ENCODE measurements at places on chromosomes 4 and X.

GRCh38 chr4:138892483-138893407 is 122.8 kb upstream of the NOCT start:
- no peak for DNase-seq

- DNase-seq: no peak
Observed at GRCh38 chr4:6541789-6542188, 33.2 kb upstream of the MAN2B2 start.

DNA sequence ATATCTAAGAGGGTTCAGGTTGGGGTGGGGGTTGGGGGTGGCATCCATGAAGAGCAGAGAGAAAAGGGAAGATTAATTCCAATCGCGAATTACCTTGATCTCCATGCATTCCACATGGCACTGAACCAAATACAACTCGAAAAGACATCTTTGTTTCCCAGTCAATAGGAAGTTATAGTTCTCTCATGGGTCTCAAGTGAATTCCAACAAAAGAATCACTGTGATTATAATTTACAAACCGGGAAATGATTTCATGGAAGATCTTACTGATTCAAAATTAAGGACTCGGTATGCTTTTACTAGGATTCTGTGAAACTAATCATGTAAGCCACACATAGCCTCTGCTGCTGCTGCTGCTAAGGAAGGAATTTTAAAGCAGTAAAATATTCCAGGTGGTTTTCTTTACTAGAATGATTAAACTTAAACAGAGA is 26.6 kb upstream of the AMELX start:
- DNase-seq: no peak

- peak; percentile 72 for DNase-seq
Observed at GRCh38 chr4:183349673-183350072, 27.4 kb upstream of the CLDN24 start.

- no peak for DNase-seq
Observed at GRCh38 chrX:150358651-150359050, 4.5 kb upstream of the MAMLD1 start.

DNA sequence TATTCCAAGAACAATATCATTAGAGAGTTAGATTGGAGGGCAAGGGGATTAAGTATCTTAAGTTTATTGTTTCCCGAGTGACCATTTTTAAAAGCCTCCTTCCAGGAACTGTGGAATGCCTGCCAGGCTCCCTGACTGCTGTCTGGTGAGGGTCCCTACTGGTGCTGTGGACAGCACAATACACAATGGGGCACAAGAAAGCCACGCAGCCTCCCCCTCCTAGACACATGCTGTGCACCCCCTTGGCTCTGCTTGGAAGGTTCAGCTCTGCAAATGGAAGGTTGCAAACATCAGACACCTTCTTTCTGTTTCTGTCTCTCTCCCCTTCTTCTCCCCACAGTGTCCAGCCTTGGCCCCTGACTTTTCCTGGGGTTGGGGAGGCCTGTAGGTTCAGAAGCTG is 153.2 kb downstream of the SHROOM3 start:
- no peak for DNase-seq

DNA sequence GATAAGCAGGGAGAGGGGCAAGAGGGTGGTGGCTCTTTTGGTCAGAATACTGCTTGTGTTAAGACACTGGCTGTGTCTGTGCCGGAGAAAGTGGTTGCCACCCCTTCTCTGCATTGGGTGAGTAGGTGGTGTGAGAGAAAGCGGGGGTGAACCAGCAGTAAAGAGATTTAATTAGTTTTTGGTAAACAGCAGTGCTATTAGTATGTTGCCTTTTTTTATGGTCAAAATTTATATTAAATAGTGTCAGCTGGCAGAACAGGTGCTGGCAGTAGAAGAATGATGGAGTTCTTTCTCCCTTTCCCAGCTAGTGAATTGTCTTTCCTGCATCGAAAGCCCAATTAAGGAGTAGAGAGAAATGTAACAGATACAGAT is 181.6 kb downstream of the LARP7 start:
- peak; percentile 13 for DNase-seq

- no peak for DNase-seq
Observed at GRCh38 chr4:102988429-102989020, 31.0 kb downstream of the SLC9B1 start.

DNA sequence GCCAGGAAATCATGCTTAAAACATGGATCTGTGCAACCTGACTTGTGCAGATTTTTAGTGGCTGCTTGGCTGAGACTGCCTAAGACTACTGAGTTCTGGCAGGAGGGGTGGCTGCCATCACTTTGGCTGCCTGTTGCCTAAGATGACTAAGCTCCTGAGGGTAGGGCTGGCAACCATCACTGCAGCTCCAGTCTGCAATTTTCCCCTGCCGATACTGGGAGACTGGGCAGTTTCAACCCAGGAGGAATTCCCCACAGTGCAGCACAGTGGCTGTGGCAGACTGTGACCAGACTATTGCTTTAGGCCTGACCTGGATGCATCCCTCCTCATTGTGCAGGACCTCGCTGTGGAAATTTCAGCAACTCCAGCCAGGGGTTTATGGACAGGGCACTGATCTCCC is 544.9 kb downstream of the ANKRD50 start:
- DNase-seq: no peak

GRCh38 chrX:78314561-78314960 is 12.8 kb downstream of the CYSLTR1 start:
- DNase-seq: no peak

- peak; percentile 75 for DNase-seq
Observed at GRCh38 chr4:141905751-141906150, 269.4 kb downstream of the IL15 start.

DNA sequence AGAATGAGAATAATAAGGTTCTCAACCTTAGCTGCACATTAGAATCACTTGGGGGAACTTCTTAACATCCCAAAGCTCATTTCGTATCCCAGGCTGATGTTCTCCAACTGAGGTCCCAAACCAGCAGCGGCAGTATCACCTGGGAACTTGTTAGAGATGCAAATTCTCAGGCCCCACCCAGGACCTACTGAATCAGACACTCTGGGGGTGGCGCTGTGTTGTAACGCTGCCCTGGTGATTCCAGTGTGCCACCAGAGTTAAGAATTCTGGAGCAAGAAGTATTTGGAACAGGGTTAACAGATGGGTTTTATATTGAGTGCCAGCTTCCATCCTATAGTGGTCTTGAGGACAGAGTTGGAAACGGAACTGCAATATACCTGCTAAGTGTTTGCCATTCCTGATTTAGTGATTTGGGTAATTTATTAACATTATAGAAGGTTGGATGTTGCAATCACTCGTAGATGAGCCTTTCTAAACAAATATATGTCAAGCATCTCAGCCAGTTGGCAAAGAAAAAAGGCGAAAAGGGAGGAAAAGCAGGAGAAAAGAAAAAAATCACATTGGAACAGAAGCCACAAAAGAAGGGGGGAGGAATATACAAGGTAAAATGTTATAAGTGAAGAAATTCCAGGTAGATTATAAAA is 141.0 kb downstream of the ARX start:
- DNase-seq: no peak

DNA sequence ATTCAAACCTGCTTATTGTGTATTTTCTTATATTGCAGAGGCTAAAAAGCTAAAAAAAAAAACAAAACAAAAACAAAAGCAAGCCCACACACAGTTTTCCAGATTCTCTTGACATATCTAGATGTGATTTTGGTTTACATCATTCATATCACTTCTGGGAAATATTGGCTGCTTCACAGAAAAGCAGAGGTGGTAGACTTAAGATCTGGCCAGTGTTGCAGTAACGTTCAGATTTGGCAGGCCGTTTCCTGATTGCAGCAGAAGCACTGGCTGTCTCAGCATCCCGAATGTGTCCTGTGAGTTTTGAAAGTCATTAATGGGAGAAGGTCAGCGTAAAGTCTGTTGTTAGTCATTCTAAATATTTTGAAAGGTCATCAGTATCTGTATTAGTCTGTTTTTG is 2062.0 kb downstream of the ARAP2 start:
- peak; percentile 21 for DNase-seq

DNA sequence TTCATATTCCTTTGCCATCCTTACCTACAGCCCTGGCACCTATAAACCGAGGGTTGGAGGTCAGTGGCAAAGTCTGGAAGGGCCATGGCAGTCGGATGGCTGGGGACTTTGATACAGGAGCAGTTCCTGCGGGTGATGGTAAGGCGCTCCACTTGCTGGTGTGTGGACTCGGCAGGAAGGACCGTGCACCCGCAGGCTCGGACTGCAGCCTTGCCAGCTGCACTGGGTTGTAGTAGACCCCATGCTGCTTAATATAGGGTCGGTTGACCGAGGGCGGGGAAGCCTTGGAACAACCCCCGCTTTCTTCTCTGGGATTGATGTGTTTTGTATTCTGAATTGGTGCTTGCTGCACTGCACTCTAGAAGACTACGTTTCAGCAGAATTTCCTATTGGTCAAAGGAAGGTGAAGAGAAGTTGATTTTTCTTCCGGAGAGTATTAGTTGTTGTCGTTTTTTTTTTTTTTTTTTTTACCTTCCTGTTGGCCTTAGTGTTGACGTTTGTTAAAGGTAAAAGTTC is 638 bp downstream of the BLTP1 start:
- DNase-seq: peak; percentile 47

GRCh38 chrX:63764946-63765345 is 20.1 kb downstream of the ARHGEF9 start:
- peak; percentile 71 for DNase-seq

- peak; percentile 11 for DNase-seq
Observed at GRCh38 chrX:8988446-8988845, 45.5 kb downstream of the FAM9B start.

- no peak for DNase-seq
Observed at GRCh38 chr4:60884587-60884986, 315.5 kb upstream of the ADGRL3 start.

GRCh38 chrX:136453771-136454170 is 34.0 kb upstream of the BRS3 start:
- no peak for DNase-seq

DNA sequence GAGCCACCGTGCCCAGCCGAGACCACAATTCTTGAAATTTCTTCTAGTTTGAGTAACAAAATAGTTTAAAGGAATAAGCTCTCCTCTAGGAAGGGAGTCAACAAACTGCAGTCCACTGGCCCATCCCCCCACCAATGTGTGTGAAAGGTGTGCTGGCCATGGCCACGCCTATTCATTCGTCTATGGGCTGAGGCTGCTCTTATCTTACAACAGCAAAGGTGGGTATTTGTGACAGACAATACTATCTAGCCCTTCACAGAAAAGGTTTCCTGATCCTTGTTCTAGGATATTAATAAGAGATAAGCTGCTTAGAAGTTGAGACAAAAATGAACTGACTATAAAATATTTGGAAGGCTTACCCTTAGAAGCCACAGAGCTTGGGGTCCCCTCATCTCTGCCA is 41.2 kb downstream of the BEND2 start:
- no peak for DNase-seq

DNA sequence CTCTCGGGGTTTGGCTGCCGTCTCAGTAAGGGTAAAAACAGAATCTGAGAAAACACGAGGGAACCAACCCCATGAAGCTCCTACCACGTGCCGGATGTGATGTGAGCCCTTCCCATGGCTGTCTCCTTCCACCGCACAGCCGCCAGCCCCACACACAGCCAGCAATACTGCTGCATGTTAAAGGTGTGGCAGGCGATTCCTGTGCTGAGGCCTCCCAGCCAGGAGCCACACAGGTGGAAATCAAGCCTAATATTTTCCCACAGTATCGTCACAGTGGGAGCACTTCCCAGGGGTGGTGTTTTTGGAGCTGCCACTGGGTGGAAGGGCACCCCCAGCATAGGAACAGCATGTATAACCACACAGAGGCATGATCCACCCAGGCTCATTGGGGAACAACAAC is 77.5 kb downstream of the SLC2A9 start:
- DNase-seq: no peak

GRCh38 chr4:170033999-170034398 is 7.8 kb upstream of the MFAP3L start:
- DNase-seq: no peak

GRCh38 chr4:108830509-108831244 is 67.8 kb upstream of the ETNPPL start:
- no peak for DNase-seq

DNA sequence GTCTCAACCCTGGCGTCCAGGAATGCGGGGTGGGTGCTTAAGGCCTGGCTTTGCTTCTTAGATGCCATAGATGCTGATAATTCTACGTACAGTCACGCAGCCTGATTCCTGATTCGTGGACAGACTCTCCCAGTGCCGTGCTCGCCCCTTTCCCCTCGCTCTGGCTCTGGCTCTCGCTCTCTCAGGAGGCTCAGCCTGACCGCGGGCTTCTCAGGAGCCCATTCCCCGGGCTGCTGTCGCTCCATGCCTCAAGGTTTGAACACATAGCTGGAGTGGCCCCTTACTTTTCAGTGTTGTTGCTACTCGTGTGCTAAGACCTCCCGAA is 59.2 kb upstream of the ZC4H2 start:
- peak; percentile 29 for DNase-seq

GRCh38 chr4:99723612-99724011 is 66.0 kb upstream of the C4orf54 start:
- peak; percentile 45 for DNase-seq

DNA sequence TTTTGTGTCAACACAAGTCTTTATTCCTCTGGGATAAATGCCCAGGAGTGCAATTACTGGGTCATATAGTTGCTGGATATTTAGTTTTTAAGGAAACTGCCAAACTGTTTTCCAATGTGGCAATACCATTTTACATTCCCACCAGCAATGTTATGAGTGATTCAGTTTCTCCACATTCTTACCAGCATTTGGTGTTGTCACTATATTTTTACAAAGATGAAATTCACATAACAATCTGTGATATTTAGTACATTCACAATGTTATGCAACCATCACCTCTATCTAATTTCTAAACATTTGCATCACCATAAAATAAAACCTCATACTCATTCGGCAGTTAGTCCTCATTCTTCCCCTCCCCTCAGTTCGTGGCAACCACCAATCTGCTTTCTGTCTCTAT is 75.0 kb downstream of the MAMLD1 start:
- DNase-seq: no peak

- DNase-seq: no peak
Observed at GRCh38 chr4:169307576-169307975, 36.8 kb upstream of the SH3RF1 start.

- DNase-seq: no peak
Observed at GRCh38 chr4:176262243-176262642, 6.8 kb downstream of the ASB5 start.

DNA sequence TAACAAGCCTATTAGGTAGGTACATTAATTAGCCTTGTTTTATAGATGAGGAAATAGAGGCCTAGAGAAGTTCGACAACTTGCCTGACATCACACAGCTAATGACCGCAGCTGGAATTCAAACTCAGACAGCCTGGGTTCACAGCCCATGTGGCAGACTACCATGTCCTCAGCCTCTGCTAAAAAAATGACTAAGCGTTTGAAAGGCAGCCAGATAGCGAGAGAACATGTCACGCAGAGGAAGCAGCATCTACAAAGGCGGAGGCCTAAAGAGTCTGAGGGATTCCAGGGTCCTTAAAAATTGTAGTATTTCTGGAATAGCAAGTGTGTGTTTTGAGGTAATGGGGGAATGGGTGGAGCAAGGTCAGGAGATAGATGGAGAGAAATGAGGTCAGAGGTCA is 33.2 kb upstream of the BMP15 start:
- no peak for DNase-seq

- DNase-seq: no peak
Observed at GRCh38 chr4:17665852-17666251, 51.4 kb downstream of the MED28 start.

GRCh38 chr4:37601531-37601930 is 84.6 kb downstream of the RELL1 start:
- DNase-seq: peak; percentile 26

GRCh38 chr4:79294064-79294463 is 31.8 kb downstream of the NAA11 start:
- DNase-seq: no peak

GRCh38 chr4:94525993-94526728 is 74.4 kb downstream of the PDLIM5 start:
- DNase-seq: no peak

GRCh38 chr4:78291277-78291676 is 234.2 kb downstream of the FRAS1 start:
- no peak for DNase-seq
